ENCODE measurements at places on chromosomes 16 and 17.

DNA sequence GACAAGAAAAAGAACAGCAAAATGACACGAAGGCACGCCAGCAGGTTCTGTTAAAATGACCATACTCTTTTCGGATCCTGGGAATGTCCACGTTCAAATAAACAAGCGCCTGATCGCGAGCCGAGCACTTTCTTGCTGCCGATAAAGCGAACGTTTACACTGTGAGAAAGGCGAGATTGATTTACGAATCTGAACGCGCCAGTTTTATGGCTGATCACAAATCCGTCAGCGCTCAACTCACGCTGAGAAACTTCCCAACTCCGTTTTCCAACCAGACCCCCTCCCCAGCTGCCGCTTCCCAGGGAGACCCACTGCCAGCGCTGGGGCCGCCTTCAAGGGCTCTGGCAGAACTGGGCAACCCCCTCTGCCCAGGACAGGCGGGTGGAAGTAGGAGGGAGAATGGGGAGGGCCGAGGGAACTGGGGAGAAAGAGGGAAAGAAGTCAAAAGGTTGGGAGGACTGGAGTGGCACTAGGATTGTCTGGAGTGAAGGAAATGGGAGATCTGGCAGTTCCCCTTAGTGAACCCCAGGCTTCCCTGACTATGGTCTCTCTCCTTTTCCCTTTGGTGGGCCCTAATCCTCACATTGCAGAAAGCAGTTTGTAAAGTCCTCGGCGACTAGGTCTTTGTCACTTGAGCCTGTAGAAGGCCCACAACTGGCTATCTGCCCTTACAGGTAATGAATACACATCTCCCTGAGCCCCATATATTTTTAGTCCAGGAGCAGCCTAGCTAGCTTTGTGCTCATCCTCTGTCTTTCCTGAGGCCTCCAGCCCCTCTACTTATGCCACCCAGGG lies 6.9 kb downstream of the HOXB4 start:
- DNase-seq = no peak

GRCh38 chr17:4086041-4086483 lies 56.8 kb downstream of the ZZEF1 start:
- DNase-seq = no peak

GRCh38 chr17:6536566-6537065 lies 19.7 kb downstream of the PITPNM3 start:
- DNase-seq = no peak

GRCh38 chr16:65788434-65789140 lies 577.9 kb upstream of the CDH5 start:
- DNase-seq = no peak

DNA sequence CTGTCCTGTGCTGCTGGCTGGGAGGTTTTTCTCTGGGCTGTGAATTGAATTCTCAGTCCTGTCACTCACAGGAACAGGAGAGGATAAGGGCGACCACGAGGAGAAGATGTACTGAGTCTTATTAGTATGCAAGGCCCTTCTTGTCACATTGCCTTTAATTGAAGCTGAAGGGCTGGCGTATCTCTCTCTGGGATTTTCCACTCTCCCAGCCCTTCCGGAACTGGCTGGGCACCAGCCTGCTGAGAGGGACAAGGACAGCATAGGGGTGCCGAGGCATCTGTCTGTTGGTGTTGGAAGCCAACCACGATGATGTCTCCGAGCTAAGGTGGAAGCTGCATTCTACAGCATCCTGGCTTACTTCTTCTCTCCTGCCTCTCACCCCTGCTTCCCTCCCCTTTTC lies 33.2 kb downstream of the GPRC5B start:
- no peak for DNase-seq

DNA sequence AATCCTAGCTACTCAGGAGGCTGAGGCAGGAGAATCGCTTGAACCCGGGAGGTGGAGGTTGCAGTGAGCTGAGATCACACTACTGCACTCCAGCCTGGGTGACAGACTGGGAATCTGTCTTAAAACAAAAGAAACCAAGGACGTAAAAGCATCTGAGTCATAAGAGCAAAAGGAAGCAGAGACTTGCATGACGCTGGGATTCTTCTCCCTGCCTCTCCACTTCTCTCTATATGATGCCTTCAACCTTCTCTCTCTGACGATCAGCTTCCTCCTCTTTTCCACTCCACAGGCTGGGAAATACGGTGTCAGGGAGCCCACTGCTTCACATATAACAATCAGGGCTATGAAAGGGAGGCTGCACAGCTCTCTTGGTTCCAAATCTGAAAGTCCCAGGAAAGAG lies 43.2 kb upstream of the CCL1 start:
- no peak for DNase-seq

DNA sequence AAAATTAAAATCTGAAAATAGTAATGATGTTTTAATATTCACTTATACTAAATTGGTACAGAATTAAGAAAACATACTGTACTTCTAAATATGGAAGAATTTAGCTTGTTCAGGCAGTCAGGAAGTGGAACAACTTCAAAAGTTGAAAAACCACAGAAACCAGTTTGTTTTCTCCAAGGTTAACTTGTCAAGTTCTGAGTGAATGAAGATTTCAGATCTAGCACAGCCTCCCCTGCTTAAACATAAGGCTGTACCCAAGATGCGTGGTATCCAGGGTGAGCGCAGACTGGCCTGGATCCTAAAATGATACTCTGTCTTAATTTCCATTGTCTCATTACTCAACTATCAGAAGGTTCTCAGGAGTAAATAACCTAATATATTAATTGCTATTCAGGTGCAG lies 730.7 kb upstream of the KIF2B start:
- DNase-seq = no peak

DNA sequence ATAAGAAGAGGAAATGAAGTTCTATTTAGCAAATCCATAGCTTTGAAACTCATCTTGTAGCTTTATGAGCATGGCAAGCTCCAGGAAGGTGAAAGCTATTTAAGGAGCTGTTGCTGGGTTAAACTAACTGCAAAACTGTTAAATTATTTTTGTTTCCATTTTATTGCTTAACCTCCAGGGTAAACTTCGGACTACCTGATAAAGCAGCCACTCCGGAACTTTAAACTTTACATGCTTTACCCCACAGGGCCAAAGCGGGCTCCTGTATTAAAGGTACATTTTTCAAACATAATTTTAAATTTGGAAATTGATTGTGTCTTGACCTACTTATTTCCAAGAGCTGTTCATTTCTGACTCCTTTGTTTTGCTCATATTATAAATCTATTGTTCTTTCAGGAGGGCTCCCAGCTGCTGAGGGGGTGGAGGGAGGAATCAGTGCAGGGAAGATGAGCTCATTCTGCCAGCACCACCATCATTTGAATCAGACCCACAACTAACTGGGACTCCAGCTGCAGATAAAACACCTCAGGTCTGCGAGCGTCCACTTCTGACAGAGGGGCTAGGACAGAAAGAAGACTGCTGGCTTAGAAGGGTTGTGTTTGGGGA lies 157.9 kb downstream of the IRX3 start:
- DNase-seq = no peak

GRCh38 chr16:50583211-50583610 lies 35.0 kb downstream of the NKD1 start:
- DNase-seq = no peak

DNA sequence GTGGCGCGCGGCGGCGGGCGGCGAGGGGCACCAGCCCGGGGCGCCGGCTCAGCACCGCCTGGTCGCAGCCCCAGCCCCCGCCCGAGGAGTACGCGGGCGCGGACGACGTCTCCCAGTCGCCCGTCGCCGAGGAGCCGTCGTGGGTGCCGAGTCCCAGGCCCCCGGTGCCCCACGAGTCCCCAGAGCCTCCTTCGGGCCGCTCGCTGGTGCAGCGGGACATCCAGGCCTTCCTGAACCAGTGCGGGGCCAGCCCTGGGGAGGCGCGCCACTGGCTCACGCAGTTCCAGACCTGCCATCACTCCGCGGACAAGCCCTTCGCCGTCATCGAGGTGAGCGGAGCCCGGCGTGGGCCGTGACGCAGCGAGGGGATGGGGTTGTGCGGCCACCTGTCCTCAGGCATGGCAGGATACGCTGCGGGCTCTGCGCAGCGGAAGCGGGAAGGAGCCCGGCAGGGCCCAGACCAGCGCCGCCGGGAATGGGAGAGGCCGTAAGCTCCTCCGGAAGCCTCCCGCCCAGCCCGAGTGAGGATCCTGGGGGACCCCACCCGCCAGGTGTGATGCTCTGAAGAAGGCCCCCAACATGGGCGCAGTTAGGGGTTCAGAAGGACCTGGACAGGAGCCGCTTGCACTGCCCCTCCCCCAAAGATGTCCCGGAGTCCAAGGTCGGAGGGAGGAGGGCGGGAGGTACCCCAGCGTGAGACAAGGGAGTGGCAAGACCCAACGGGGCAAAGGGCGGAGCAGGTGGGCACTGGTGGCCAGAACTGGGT lies 522 bp downstream of the NAGS start:
- DNase-seq = no peak

DNA sequence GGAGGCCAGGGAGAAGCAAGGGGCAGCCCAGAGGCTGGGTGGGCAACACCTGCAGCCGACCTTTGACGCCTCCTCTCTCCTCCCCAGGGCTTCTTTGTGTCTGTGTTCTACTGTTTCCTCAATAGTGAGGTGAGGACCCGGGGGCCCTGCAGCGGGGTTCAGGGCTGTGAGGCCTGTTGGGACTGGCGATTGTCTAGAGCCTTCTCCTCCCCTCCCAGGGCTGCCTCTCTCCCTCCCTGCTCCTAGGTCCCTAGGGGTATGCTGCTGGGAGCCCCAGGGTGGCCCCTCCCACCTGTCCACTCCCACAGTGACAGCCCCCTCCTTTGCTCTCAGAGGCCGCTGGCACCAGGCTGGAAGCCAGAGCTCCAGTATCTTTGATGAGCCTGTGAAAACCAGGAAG lies 10.8 kb upstream of the SPPL2C start:
- DNase-seq = no peak

DNA sequence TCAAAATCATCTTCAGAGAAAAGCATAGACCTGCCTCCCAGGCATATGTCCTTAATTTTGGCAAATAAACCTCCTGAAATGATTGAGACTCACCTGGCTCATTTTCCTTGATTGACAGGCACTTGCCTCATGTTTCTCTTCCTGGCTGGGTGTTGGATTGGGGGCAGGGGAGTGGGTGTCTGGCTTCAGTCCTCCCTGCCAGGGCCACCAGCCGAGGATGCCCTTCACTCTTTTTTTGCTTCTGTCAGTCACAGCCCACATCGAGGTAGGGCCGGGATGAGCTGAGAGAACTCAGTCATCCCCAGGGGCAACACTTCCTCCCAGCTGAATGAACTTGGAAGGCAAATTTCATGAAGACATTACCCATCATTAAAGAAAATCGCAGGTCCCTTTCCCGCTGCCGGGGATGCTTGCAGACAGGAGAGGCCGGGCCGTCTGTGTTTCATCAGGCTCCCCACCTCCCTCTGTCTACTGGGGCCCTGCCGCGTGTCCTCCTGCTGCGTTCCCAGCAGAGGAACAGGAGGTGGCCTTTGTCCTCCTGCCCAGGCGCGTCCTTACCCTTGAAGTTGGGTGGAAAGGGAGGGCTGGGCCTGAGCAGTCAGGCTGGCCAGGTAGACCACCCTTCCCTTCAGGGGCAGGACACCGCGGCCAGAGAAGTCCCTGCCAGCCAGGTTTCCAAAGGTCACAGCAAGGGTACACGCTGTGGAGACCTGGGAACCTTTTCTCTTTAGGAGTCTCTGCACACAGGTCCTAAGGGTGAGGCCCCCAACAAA lies 11.2 kb upstream of the DNAH17 start:
- no peak for DNase-seq

- DNase-seq = no peak
These were observed 176.5 kb downstream of the IRF8 start for GRCh38 chr16:86075488-86075785.

GRCh38 chr16:3189869-3190268 lies 1.9 kb downstream of the OR1F1 start:
- no peak for DNase-seq

DNA sequence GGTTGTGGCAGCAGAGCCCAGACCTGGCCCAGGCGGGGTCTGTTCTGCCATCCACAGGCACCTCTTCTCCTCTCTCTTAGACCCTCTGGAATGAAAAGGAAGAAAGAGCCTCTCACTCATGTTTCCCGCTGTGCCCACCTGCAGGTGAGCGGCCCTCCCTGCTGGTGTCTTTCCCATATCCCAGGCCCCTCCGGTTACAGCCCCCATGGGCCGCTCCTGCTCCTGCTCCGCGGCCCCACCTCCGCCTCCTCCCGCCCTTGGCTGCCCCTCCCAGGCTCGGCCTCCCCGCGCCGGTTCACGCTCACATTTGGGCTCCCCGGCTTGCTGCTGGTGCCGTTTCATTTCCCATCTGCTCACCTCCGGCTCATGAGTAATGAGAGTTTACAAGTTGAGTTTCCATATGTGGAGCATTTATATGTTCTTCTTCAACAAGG lies 98.7 kb upstream of the SDK2 start:
- DNase-seq = no peak

DNA sequence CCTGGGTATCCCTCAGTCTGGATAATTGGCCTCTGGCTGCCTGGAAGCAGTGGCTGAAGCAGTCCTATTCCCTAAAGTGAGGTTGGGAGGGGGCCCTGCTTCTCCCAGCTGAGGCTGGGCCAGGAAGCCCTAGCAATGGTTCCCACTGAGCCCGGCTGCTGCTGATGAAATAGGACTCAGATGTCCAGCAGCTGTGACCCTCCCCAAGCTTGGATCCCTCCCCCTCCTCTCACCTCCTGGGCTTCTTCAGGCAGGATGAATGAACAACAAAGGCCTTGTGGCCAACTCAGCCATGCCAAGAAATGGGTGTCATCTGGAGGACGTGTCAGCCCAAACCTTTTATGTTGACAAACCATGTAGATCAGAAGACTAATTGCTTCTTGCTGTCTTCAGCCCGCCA lies 42.0 kb downstream of the AXIN2 start:
- no peak for DNase-seq

- no peak for DNase-seq
These were observed 25.5 kb downstream of the ACTG1 start for GRCh38 chr17:81487089-81487486.

GRCh38 chr16:54878301-54878700 lies 52.4 kb upstream of the IRX5 start:
- DNase-seq = no peak

DNA sequence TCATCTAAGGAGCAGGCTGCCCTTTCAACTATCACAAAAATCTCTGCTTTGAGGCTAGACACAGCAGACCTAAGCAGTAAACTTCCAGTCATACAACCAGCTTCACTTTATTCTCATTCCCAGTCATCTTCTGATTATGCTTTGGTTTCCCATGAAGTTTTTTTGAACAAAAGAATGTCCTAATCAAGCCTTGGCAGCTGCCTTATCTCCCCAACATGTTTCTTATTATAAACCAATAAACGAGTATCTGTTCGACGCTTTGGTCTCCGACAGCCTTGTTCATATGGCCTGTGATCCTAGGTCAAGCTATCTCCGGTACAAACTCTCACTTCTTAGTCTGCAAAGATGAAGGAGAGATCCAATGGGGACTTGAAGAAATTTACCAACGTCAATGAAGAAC lies 47.4 kb upstream of the CDYL2 start:
- DNase-seq = no peak

Measured in stimulated activated CD8-positive, alpha-beta memory T cell treated with anti-CD3 and anti-CD28 coated beads, Interleukin-15, amount 100 ng/mL, for 4 hours (primary cell).